Bladder microvascular endothelial cell (primary cell): ENCODE measurements at places on chromosomes 7 and 10. TPM values are rescaled to one million over a fixed set of nuclear protein-coding genes. Genes with fewer than 3 reads are reported as not detected.

ZDHHC4 gene
- 20.2 and 50.6 TPM in 2 replicates for total RNA-seq

ANKRD30A gene
- not detected in 2 replicates for total RNA-seq

COL13A1 gene
- 3.1 and 9.0 TPM in 2 replicates for total RNA-seq

NIPSNAP2 gene
- total RNA-seq = 23.5 and 35.2 TPM in 2 replicates

GFRA1 gene
- total RNA-seq = 1.6 and 131 TPM in 2 replicates

CNPY1 gene
- not detected in 2 replicates for total RNA-seq

PITX3 gene
- not detected in 2 replicates for total RNA-seq

NRAP gene
- not detected in 2 replicates for total RNA-seq

TEX36 gene
- total RNA-seq = not detected in 2 replicates

ABCA13 gene
- total RNA-seq = under 0.01 TPM in 1 of 2 replicates, not detected in the other

TSPAN33 gene
- under 0.01 TPM in 1 of 2 replicates, not detected in the other for total RNA-seq

CLRN3 gene
- 0.38 TPM in 1 of 2 replicates, not detected in the other for total RNA-seq

FKBP9 gene
- total RNA-seq = 142 and 161 TPM in 2 replicates

SYT15B gene
- 0.06 TPM in 1 of 2 replicates, not detected in the other for total RNA-seq

MAPK8 gene
- 24.1 and 75.5 TPM in 2 replicates for total RNA-seq

SLC16A9 gene
- 0.13 and 0.16 TPM in 2 replicates for total RNA-seq
